ENCODE measurements at places on chromosomes 4 and X.

GRCh38 chr4:24668956-24669355, 84.6 kb upstream of the DHX15 start:
- DNase-seq, result no peak

DNA sequence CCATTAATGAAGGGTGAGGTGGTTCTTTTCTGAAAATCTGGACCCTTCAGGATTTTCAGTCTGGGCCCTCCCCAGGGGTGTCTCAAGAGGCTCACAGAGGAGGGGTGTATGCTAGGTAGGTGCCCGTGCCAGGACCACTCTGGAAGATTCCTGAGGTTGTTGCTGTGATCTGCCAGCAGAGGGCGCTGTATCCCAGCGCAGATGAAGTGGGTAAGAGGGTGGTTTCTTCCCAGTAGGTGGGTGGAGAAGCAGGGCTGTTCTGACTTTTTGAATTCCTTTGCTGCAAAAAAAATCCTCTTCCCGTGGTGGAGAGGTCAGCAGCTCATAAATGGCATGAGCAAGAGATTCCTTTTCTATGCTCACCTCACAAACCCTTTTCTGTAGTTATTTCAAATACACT, 51.1 kb downstream of the SCML1 start:
- DNase-seq, result no peak

GRCh38 chr4:169256856-169257761, 13.6 kb downstream of the SH3RF1 start:
- DNase-seq, result no peak

DNA sequence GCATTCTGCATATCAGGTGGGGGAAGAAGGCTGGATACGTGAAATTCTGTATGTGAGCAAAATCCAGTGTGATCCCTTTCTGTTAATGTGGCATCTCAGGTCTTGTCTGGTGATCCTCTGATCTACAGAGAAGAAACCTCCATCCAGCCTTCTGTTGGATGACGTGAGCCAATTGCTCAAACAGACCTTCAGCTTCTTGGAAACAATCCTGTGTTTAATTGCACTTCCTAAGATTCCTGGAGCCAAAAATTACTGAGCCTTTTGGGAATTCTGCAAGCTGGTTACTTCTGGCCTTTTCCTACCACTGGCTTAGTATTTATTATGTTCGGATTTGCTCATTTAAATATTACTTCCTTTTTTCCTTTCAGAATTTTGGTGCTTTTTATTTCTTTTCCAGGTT, 51.2 kb downstream of the TRIML1 start:
- DNase-seq, result no peak

DNA sequence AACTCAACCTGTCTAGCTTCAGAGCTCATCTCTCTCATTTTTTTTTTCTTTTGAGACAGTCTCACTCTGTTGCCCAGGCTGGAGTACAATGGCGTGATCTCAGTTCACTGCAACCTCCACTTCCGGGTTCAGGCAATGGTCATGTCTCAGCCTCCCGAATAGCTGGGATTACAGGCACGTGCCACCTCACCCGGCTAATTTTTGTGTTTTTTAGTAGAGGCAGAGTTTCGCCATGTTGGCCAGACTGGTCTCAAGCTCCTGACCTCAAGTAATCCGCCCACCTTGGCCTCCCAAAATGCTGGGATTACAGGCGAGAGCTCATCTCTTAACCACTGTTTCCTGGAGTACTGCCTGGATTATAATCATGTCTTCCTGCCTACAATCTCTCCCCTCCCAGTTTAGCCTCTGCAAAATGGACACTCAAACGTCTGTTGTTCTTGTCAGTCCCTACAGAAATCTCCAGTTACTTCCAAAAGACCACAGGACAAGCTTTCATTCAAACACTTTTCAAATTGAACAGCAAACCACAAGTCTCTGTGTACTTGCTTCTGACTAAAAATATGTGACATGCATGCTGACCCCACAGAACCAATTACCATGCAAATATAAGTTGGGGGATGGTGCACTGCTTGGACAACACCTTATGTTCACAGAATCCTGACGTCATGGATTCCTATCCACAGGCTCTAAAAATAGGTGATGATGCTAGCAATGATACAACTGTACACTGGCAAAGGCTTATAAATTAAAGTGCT, 137.2 kb downstream of the SH3KBP1 start:
- no peak for DNase-seq
